Spleen (tissue), 13 donors: ENCODE measurements at places on chromosomes 12 and 14.

GRCh38 chr14:104219731-104220214 lies 81.4 kb downstream of the KIF26A start:
- DNase-seq = peak; percentile 54

DNA sequence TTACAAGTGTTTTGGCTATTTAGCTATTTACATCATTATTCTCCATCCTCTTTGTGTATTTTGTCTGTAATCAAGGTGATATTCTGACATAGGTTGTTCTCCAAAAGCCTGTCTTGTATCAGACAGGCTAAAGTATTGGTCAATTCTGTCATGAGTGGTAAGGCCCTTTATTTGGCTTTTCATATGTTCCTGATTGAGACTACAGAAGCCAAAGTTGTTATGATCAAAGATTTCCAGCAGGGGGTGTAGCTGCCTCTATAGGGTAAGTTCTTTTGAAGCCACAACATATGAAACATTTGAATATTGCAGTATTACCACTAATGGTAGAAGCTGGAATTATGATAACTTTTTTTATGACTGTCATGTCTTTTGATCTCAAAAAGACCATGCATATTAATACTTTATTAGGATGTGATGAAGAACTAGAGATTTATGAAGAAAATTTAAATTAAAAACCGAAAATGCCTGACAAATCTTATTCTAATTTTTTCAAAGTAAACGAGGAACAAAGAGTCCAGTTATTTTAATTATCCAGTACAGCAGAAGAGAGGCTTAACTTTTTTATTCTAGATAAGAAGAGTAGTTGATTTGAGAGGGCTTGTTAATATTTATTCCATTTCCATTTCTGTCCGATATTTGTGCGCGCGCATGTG lies 3.4 kb upstream of the ARHGAP5 start:
- no peak for DNase-seq

- no peak for DNase-seq
These were observed 100.6 kb downstream of the DPF3 start for GRCh38 chr14:72793156-72793939.

DNA sequence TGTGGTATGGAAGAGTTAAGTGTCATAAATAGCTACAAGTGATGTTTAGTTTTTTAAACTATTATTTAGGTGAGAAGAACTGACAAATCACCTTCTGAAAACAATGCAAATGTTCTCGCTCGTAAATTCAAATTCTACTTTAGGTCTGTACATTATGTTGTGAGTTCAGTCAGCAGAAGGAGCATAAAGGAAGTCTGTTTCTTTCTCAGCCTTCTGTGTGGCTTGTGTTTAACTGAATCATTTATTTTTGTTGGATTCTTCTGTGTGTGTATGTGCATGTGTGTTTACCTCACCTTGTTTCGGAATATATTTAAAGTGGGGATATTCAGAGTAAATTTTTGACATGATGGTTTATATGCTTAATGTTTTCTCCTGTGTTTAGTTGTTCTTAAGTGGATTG lies 285.9 kb downstream of the TMTC2 start:
- DNase-seq = no peak

DNA sequence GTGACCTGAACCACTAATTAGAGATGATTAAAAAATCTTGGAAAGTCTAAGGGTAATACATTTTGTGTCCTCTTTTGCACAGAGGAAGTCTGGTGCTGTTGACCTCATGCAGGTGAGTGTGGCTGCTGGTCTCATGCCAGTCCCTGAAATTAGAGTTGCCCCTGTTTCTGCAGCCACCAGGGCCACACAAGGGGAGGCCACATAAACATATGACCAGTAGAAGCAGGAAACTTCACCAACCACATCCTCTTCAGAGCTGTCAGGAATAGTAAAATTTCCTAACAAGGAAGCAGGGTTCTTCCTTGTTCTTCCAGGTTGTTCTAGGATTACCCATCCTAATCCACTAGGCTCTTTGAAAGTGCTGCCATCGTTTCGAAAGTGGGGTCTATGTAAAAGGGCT lies 28.3 kb downstream of the PSMA6 start:
- no peak for DNase-seq

DNA sequence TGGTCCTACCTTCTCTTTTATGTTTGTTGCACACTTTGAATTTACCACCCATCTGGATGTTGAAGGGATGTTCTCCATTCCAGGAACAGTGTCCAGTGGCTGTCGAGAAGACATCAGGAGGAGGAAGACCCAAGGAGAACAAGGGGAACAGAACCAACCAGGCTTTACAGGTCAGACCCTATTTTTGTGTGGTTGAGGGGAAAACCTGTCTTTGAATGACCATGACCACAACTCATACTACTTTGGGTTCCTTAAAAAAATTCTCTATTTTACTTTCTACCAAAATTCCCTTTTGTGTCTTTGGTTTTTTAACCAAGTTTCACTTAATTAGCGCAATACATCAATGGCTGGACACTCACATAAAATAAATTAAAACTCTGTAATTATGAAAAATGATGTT lies 78.7 kb downstream of the PLXNC1 start:
- DNase-seq = no peak

DNA sequence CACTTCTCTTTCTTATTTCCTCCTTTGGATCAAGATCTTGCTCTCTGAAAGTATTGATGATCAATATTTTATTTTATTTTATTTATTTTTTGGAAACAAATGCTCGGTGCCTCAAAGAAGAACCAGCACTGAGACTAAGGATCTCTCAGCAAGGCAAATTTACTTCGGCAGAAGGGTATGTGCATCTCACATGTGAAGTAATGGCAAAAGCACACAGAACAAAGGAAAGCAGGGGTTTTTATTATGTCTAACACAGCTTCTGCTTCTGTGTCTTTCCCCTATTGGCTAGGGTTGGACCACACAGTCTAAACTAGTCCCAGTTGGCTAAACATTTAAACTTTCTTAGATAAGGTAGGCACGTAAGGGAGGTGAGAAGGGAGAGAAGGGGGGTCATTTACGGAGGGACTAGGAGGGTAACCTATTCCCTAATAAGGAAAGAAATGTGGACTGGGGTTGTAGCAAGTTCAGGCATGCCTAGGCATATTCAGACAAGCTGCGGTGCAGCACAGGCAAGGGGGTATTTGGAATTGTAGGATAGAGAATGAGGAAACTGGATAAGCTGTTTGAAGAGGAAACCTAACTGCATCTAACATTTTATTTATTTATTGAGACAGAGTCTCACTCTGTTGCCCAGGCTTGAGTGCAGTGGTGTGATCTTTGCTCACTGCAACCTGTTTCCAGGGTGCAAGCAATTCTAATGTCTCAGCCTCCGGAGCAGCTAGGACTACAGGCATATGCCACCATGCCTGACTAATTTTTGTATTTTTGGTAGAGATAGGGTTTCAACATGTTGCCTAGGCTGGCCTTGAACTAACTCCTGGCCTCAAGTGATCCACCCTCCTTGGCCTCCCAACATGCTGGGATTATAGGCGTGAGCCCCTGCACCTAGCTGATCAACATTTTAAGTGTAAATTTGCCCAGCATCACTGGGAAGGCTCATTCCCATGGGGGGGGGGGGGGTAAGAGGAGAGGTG lies 90.0 kb upstream of the EIF5 start:
- DNase-seq = no peak

DNA sequence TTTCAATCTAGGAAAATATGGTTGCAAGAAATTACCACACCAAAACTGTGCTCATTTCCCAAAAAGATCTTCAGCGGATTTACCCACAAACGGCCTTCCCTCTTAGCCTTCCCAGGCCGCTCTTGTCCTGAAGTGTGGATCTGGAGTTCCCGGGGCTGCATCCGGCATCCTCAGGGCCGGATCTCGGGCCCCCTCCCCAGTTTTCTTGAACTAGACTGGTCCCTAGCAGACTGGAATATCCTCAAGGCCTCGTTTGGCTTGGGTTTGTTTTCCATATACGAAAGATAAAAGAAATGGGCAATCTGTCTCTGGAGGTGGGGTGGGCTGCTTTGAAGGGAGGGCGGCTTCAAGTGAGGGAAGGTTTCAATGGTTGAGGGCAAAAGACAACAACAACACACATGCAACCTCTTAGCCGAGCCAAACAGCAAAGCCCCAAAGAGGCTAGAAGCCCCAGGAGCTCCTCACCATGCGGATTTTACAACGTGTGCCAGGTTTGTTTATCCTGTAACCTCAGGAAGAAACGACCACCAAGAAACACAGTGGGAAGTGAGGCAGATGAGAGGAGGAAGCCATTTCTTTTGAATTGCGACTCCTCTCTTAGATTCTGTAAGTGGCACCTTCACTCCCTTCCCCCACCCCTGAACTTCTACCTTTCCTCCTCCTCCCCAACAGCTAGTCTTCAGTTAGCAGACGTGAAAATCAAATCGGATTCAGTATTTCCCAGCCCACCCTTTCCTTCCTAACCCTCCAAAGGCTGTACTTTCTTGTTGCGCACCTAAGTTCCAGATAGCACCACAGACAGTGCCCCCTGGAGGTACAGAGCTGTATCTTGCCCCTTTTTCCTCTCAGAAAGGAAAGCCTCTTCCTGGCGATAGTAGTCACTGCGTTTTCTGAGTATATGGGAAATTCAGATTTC lies 2.6 kb downstream of the MYF6 start:
- no peak for DNase-seq

- DNase-seq = no peak
These were observed 17.3 kb upstream of the FIGNL2 start for GRCh38 chr12:51865757-51866270.

DNA sequence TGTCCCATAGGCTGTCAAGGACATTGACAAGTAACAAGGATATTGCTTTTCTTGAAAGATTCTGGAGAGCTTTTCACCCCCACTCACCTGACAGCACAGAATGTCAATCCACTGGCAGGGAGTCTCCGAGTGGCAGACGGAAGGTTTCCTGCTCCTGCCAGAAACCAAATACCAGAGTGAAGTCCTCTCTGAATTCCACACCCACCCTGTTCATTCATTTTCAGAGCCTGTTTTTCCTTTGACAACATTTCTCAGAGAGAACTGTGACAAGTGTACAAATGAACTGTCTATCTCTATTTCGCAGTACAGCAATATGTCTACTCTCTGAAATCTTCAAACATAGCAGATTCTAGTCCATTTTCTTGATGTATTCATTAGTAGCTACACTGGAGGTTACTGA lies 26.2 kb upstream of the BICD1 start:
- no peak for DNase-seq

DNA sequence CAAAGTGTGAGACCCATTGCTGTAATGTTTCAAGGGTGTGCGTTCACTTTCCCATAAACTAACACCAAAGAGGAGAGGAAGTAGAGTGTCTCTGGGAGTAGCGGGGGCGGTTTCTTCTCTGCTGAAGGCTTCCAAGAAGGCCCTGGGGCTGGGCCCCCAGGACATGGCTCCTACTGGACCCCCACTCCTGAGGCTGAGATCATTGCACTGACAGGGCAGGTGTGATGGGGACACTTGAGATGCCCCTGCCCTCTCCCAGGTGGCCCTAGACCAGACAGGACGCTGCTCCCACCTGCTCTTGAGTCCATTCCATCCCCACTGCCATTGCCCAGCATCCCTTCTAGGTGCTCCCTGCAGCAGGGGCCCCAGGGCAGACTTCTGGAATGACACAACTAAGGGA lies 20.1 kb downstream of the TMEM63C start:
- DNase-seq = peak; percentile 32

- no peak for DNase-seq
These were observed 90.1 kb downstream of the RPAP3 start for GRCh38 chr12:47615711-47616110.

DNA sequence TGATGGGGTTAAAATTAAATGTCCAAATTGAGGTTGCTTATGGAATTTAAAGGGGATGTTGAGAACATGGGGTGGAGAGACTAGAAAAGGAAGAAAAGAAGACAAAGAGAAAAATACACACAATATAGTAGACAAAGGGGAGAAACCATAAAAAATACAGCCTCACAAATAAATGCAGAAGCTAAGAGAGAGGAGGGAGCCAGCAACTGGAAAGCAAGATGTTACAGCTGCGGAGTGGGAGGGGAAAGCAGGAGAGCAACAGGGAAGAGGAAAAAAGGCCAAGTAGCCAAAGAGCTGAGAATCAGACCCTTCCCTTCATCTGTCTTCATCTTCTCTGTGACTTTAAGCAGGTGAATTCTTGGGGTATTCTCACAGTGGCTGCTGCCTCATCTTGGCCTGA lies 39.7 kb upstream of the SMUG1 start:
- DNase-seq = no peak

- DNase-seq = no peak
These were observed 539.7 kb downstream of the AACS start for GRCh38 chr12:125604976-125605375.

DNA sequence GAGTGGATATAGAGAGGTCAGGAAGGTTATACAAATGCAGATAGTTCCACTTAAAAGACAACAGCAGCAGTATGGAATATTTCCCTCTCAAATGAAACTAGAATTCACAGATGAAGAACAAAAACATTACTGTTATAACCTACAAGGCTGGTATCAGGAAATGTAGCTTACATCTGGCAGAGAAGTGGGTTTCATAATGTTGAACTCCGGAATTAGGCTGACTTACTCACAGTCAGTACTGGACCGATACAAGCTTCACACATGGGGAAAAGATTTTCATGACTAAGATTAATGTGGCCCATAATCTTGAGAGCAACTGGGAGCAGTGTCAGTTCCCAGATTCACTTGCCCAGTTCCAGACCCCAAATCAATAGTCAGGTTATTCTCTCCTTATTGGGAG lies 353.9 kb downstream of the DUSP6 start:
- no peak for DNase-seq

DNA sequence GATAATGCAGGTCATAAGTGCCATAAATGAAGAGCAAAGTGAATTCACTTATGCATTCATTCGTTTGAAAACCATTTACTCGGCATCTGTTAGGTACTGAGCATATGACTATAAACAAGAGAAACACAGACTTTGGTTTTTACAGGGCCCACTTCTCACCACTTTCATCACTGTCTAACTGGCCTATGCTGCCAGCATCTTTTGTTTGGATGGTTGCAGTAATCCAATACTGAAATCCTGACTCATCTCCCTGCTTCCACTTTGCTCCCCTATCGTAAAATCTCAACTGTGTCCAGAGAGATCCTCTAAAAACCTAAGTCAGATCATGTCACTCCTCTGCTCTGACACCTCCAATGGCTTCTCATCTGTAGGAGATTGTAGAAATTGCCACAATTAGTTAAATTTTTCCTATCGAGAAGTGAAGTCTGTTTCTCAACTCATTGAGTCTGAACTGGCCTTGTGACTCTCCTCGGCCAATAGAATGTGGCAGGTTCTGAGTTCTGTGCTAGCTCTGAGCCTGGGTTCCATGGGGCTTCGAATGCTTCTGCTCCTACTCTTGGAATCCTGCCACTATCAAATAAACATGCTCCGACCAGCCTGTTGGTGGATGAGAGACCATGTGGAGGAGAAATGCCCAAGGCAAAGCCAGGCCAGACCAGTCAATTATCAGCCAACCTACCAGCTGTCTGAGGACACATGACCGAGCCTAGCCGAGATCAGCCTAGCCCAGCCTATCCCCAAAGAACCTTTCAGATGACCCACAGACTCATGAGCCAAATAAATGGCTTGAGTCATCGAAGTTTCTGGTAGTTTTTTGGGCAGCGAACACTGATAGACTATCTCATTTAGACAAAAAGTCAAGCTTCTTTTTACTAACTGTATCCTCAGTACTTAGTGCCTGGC lies 2.2 kb upstream of the BATF start:
- no peak for DNase-seq
